NCI-H460 (cell line): ENCODE measurements at places on chromosomes 3 and 15.

- DNase-seq: no peak
Observed at GRCh38 chr3:426072-426471, 229.5 kb downstream of the CHL1 start.

DNA sequence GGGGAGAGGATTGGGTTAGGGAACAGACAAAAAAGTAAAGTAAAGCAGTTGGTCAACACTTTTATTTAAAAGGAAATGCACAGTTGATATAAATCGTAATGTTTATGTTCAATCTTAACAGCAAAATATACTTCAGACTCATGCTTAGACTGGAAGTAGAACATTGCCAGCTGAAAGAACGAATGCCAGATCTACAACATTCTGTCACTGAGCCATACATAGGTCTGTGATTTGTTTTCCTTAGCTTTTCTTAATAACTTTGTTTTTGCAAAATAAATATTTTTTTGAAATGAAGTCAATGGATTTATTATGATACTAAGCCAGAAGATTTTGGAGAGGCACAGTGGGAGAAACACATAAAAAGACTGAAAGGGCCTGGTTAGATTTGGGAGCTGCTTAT lies 62.0 kb downstream of the LEKR1 start:
- DNase-seq: no peak

DNA sequence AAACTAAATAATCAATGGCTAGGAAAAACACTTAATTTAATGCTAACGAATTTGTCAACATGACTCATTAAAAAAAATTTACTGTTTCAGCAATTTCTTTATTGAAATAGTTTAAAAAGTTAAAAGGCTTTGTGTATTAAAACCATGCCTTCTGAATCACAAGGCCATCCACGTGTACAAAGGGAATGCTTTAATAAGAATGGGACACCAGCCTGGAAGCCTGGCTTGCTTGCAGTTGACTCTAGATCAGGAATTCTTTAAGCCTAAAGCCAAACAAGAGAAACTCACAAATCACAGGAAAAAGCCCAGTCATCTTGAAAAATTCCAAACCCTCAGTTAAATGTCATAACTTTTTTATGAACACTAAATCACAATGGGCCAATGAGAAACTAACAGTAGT lies 137.6 kb downstream of the PEAK1 start:
- no peak for DNase-seq

DNA sequence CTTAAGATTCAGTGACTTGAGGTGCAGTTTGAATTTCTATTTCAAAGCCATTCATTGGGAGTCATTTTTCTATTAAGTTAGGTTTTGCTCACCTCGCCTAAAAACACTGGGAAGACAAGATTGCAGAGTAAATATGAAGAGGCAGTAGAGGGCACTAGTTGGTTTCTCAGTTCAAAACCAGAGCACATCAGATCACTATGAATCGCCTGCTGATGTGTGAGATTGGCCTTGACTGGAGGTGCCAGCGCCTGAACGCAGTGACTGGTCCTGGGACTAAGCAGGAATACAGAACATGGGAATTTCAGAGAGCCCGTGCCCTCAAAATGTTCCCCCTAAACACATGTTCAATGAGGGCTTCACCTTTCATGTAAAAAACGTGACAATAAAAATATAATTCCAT lies 229.0 kb downstream of the ITPR1 start:
- peak; percentile 78 for DNase-seq

DNA sequence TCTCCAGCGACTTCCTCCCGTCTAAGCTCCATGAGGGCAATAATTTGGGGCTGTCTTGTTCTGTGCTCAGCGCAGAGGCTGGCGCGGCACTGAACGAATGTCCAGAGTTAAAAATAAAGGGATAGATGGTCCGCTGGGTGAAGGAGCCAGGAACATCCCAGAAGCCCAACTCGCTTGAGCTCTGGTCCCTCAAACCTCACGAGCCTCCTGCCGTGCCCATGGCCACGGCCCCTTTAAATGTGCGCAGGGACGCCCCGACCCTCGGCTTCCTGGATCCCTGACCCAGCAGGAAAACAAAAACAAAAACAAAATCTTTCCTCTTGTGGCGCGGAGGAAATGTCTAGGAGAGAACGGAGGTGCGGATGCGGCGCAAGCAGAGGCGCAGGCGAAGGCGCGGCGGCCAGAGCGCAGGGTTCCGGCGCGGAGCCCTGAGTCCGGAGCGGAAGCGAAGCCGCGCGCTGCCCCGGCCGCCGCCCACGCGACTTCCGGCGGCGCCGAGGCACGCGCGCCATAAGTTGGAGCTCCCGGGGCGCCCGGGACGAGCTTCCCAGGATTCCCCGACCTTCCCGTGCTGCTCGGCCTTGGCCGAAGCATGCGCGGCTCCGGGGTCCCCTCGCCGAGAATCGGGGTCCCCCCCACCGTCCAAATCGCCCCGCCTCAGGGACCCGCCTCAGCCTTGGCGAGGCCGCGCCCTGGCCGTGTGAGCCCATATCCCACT lies 52.9 kb upstream of the WNT7A start:
- DNase-seq: no peak

DNA sequence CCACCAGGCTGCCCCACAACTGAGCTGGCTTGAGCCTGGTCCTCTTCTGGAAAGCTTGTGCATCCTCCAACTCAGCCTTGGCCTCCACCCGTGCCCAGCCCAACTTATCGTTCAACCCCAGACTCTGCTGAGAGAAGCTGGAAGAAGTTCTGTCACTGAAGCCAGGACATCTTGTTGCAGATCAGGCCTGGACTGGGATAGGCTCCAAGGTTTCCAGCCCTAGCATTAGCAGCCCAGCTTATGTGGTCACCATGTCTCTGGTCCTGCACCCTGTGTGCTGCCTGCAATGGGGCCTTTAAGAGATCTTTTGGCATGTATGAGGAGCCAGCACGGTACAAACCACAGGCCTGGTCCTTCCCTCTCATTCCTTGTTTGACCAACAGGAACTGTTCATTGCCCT lies 15.2 kb upstream of the CAMP start:
- no peak for DNase-seq

DNA sequence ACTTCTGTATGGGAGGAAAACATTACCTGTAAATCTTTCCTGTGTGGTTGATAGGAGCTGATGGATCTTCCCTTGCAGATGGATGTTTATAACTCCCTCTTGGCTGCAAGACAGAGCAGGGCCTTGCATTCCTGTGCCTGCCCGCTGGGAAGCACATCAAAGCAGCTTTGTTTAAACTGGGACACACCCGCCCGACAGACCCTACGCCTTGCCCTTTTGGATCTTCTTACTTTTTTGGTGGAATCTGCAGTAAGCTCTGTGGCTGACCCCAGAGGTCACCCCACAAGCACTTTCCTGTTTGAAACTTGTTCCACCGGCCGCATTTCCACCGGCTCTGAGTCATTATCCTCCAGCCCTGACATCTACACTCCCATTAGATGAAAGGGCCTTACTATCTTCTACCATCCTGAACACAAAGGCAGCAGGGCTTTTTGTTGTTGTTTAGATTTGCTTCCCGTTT lies 244.1 kb upstream of the STT3B start:
- no peak for DNase-seq

- DNase-seq: no peak
Observed at GRCh38 chr15:76158815-76159214, 99.0 kb downstream of the TMEM266 start.

GRCh38 chr15:31985607-31986006 lies 44.7 kb upstream of the CHRNA7 start:
- DNase-seq: no peak

DNA sequence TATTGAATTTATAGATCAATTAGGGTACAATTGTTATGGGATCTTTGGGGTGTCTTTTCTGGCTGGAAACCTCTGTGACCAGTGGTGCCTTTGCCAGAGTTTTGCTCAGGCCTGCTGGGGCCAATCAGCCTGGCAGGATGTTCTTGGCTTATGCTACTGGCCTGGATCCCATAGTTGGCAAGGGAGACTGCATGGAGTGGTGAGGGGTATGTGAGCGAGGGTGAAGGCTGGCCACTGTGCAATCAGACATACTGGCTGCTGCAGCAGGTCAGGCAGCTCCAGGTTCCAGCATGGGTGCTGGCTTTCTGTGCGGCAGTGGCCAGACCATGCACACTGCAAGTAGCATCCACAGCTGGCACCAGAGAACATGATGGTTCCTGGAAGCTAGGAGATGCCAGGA lies 1053.2 kb upstream of the GBE1 start:
- no peak for DNase-seq

- no peak for DNase-seq
Observed at GRCh38 chr3:106337116-106337515, 468.3 kb upstream of the CBLB start.

DNA sequence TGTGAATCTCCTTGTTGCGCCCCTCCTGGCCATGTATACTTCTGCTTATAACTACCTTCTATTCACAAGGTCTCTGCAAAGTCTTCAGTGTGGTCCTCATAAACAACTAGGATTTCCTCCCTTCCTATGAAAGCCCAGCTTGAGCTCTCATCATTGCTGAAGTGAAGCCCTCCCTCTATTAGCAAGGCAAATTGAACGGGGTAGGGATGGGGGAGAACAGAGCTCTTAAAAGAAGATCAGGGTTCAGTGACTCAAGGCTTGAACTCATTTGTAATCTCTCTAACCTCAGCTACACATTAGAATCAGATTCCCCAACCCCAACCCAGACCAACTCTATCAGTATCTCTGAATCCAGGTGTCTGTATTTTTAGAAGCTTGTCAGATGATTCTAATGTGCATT lies 88.3 kb upstream of the ST8SIA2 start:
- no peak for DNase-seq

DNA sequence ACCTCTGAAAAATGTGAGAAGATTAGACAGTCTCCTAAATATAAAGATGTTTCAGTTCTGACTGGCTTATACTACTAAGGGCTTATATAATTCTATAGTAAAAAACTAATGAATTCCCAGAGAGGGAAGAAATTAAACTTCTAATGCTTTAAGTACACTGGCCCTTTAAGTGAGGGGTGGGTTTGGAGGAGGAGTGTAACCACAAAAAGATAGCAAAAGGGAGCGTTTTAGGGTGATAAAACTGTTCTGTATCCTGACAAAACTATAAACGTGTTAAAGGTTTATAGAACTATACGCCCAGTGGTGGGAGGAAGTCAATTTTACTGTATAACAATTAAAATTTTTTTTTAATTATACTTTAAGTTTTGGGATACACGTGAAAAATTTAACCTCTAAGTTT lies 45.8 kb downstream of the CEP152 start:
- no peak for DNase-seq

- no peak for DNase-seq
Observed at GRCh38 chr3:81300324-81300927, 461.0 kb downstream of the GBE1 start.

DNA sequence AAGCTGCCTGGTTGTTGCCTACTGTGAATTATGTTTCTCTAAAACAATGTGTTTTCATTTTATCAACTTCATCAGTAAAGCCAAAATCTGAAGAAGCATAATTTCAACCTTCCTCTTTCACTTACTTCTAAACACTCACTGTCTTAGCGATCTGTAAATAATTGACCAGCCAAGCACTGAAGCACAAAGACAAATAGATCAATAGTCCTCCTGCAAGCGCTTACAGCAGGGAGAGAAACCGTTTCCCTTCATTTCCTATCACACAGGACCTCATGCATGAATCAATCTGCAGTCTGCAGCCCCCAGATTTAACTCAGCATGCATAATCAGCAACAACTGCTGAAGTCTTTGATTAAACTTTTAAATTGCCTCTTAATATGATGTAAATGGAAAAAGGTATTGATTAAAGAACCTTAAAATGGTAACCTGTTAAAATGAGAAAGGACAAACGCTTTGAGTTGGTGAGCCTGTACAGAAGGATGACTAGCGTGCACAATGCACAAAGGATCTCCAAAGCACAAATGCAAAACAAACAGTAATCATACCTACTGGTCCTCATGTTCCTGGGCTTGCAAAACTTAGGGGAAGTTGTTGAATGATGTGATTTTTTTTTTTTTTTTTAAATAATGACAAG lies 370.2 kb upstream of the ZNF385D start:
- no peak for DNase-seq

- no peak for DNase-seq
Observed at GRCh38 chr3:22101811-22102210, 350.8 kb upstream of the ZNF385D start.

DNA sequence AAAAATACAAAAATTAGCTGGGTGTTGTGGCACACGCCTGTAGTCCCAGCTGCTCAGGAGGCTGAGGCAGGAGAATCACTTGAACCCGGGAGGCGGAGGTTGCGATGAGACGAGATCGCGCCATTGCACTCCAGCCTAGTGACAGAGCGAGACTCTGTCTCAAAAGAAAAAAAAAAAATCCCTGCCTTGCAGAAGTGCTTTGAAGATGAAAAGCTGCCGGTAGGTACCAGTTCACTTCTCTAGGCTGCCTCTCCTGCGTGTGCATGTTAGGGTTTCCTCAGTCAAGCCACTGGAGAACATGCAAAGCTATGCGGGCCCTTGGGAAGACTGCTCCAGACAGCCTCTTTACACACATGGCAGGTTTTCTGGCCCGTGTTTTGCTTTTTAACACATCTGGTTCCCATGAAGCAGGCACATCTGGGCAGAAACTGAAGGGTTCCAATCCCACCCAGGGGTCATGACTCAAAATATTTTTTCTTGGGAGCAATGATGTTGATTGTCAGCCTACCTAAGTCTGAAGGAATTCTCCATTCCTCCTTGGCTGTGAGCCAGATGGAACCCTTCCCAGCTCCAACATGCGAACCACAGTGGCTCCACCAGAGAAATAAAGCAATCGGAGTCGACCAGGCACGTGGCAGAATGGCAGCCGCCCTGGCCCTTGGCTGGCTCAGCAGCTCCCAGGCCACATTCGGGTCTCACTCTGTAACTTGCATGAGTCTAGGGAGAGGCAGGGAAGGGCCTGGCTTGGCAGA lies 29.6 kb downstream of the MGLL start:
- no peak for DNase-seq

- DNase-seq: no peak
Observed at GRCh38 chr3:155889212-155889611, 18.8 kb downstream of the GMPS start.

- DNase-seq: no peak
Observed at GRCh38 chr3:118978393-118978758, 56.3 kb downstream of the IGSF11 start.

DNA sequence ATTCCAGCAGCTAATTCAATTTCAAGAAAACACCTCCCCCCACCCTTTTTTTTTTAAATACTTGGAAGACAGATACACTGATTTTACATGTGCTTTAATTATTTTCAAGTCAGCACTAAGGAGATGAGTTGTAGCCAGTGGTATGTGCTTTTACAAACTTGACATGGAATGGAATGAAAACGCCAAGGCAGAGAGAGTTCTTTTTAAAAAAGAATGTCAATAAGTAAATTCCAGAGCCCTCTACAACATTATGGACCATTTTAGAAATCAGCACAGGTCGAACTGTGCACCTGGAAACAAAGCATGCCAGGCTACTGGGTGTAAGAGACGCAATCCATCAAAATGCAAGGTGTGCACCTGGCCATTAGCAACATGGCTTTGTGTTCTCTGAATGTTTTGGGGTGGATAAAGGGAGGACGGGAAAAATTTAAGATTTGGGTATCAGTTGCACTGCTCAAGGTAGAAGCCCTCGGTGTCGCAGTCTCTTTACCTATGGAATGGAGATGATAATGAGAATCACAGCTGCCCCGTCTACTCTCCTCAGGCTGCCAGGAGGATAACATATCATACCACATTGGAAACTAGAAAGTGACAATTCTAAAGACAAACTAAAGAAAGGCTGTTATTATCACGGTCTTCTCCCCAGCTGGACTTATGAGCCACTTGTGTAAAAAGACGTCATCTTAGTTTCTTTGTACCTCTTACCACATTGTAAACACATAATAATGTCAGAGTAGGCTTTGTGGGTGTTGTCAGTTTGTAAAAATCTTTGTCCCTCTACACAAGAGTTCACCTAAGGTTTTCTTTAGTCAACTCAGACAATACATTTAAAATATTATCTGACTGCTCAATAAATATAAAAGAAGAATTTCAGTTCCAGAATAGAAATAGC lies 107.4 kb upstream of the PRICKLE2 start:
- DNase-seq: no peak
